ENCODE measurements at places on chromosomes 7 and 10.

- DNase-seq: no peak
These were observed 91.1 kb downstream of the CREB5 start for GRCh38 chr7:28503396-28503795.

- no peak for DNase-seq
These were observed 15.9 kb downstream of the UBN2 start for GRCh38 chr7:139246905-139247304.

GRCh38 chr7:84665339-84665738 lies 470.8 kb upstream of the SEMA3A start:
- DNase-seq: no peak

- DNase-seq: no peak
These were observed 25.5 kb downstream of the C1GALT1 start for GRCh38 chr7:7207876-7208275.

DNA sequence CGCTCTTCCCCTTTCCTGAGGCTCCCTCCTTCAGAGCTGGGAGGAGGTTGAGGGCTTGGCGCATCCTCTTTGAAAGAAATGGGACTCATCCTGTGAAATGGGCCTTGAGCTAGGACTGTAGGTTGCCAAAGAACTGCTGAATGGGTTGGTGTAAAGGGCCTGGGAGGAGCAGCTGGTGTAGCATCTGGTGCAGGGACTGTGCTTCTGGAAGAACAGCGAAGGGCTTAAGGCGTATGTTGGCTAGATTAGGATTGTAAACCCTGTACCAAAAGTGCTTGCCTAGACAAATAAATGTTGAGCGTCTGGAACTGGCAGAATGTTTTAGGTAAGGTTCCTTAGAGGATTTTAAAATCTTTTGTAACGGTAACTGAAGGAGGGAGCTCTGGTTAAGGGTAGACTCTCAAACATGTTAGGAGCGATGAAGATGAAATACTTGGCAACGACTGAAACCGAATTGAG lies 563 bp downstream of the STAM start:
- DNase-seq: peak; percentile 8

- no peak for DNase-seq
These were observed 219.6 kb downstream of the PTEN start for GRCh38 chr10:88082806-88083596.

GRCh38 chr7:80105701-80106408 lies 28.8 kb upstream of the GNAI1 start:
- DNase-seq: no peak

GRCh38 chr10:93261961-93262610 lies 188.4 kb downstream of the CYP26A1 start:
- no peak for DNase-seq

GRCh38 chr7:150855476-150856302 lies 3.4 kb downstream of the AOC1 start:
- DNase-seq: no peak

GRCh38 chr10:24651923-24652322 lies 71.8 kb downstream of the ARHGAP21 start:
- no peak for DNase-seq

- DNase-seq: no peak
These were observed 73.0 kb downstream of the UBE3C start for GRCh38 chr7:157211690-157212089.

GRCh38 chr10:19719284-19719683 lies 96.9 kb upstream of the PLXDC2 start:
- DNase-seq: peak; percentile 21
